ENCODE measurements at places on chromosomes 2 and 18.

DNA sequence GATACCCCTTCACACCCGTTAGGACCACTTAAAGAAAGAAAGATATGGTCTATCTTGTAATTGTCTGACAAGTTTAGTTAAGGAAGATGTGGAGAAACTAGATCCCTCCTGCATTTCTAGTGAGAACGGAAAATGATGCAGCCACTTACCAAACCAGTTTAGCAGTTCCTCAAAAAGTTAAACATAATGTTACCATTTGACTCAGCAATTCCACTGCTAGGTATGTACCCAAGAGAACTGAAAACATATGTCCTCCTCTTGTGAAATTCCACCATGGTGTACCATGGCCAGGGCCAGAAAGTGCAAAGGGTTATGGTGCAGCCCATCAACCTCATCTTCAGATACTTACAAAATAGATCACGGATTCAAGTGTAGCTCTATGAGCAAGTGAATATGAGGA is 79.0 kb upstream of the ID2 start:
- no peak for DNase-seq

DNA sequence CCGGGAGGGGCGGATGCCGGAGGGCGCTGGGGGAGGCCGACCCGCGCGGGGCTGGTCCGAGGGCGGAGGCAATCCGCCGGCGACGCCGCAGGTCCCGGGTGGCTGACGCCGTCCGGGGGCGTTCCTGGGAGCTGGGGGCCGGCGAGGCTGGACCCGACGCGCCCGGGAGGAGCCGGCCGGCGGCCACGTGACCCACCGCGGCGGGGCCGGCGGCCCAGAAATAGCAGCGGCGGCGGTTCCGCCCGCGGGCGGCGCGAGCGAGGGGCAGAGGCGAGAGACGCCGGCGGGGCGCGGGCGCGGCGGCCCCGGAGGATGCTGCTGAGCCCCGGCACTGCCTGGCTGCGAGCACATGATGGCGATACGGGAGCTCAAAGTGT is at the start of gene RAB31:
RAB31 (plus strand) TSS at position 245 of the 377 bp plus-strand sequence; CDS start at position 350, 105 bp downstream.
- no peak for DNase-seq

DNA sequence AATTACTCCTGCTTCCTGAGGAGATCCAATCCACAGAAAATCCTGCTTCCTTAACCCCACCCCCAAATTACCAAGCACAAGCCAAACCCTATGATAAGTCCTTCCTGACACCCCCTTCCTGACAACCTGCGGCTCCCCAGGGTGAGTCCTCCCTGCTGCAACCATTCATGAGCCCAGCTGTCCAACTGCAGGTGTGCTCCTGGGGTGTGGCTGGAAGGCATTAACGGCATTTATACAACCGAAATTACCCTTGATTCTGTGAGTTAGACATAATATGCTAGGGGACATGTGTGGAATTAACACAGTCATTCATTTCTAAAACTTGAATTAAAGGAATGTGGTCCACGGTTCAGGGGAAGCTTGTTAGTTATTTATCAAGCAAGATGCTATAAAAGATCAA is 119.0 kb upstream of the ALKAL2 start:
- no peak for DNase-seq

DNA sequence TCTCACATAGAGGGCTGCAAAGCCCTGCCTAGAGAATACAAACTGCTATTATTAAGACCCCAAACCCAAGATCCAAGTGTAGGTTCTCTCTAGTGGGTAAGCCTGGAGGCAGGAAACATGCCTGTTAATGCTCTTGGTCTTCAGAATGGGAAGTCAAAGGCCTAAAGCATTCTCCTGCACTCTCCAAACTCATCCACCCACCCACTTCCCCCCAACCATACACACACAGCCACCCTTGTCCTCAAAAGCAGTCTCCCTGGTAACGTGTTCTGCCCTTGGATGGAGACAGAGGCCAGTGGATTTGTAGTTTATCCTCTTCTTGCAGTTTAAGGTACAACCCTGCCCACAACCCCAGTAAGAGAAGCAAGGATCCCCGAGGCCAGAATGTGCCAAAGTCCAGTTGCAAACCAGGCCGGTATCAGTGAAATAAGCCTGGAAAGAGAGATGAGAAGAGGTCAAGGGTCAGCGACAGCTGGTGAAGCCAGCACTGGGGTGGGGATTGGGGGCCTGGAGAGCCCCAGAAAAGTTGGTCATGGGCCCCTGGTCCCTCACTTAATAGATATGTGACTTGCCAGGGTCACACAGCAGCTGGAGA is 23.0 kb downstream of the TMEM247 start:
- no peak for DNase-seq

DNA sequence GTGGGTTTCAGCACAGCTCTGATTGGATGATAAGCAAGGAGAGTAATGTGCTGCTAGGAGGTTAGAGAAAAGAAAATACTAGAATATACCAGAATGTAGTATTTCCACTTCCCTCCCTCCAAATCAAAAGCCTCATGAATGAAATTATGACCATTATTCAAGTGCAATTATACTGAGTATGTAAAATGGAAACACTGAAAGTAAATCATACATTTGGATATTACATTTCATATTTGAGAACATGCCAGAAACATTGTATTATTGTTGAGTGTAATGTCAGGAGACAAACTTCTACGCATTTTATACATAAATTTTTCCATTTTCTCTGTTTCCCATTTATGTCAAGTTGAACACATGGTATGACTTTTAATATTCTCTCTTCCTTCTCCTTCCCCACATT is 942 bp upstream of the CETN1 start:
- no peak for DNase-seq

GRCh38 chr2:204654669-204655068 is 109.4 kb downstream of the PARD3B start:
- DNase-seq = no peak

DNA sequence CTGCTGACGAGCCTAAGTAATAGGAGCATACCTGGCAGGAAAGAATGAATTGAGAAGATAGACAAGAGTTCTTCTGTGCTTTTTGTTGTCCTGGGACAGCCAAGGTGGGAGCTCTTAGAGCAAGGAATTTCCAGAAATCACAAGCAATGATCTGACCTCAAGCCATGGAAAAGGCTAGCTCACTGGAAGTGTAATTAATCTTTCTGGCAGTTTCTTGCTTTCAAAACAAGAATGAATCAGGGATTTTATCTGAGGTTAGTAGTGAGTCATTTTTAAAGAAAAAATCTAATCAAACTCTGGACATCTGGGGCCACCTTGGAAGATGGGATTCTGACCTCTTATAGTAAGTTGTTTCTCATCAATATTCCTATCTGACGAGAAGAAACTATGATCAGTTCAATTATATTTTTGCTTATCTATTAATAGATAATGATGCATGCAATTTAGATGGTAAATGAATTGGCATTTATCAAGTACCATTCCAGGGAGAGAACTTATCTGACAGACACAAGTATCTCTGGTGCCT is 98.0 kb downstream of the ADCYAP1 start:
- no peak for DNase-seq

DNA sequence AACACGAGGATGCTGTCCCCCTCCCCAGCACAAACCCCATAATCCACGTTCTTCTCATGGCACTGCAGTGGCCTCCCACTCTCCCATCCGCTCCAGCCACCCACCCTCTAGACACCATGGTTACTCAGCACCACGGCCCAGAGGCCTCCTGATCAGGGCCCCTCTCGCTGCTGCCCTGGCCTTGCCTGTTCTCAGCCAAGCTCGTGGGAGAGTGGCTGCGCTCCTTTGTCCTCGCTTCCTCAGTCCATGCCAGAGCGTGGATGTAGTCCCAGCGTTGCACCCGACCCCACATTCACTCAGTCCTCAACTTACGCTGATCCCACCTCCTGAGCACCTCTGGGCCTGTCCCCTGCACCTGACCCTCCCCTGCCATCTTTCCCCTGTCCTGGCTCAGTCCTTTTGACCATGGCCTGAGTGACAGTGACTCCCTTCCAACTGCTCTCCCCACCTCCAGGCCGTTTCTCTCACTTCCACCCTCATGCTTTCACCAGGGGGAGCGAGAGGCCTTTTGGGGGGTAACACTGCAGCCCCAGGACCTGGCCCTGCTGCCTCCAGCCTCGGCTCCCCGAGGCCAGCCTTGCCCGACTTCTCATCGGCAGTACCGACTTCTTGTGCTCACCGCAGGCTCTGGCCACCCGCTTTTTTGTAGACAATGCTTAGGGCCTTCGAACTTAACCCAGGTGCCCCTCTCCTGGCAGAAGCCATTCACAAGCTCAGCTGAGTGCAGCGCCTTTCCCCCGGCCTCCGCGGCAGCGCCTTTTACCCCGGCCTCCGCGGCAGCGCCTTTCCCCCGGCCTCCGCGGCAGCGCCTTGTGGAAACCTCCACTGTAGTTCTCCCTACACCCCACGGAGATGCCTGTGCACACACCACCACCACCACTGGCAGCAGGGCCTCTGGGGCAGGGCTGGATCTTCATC is 131.4 kb downstream of the CLIP4 start:
- DNase-seq = no peak

GRCh38 chr2:144414324-144414845 is 105.5 kb downstream of the ZEB2 start:
- DNase-seq = no peak

DNA sequence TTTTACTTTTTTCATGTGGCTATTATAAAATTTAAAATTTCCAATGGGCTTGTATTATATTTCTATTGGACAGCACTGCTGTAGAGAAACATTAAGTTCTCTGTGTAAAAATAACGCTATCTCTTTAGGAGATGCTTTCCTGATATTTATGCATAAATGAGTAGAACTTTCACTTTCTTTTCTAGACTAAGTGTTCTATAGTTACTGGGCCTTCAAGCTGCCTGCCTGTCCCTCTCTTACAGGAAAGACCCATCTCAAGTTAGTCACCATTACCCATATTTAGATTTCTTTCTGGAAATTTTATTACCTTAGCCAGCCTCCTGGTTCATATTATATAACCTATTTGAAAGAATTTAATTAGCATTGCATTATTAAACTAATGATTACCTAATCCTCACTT is 4.8 kb downstream of the ITGA4 start:
- no peak for DNase-seq

- DNase-seq = no peak
These were observed 85.8 kb downstream of the TCF4 start for GRCh38 chr18:55501982-55502710.

GRCh38 chr2:112924821-112925220 is 13.9 kb downstream of the IL37 start:
- DNase-seq = no peak

DNA sequence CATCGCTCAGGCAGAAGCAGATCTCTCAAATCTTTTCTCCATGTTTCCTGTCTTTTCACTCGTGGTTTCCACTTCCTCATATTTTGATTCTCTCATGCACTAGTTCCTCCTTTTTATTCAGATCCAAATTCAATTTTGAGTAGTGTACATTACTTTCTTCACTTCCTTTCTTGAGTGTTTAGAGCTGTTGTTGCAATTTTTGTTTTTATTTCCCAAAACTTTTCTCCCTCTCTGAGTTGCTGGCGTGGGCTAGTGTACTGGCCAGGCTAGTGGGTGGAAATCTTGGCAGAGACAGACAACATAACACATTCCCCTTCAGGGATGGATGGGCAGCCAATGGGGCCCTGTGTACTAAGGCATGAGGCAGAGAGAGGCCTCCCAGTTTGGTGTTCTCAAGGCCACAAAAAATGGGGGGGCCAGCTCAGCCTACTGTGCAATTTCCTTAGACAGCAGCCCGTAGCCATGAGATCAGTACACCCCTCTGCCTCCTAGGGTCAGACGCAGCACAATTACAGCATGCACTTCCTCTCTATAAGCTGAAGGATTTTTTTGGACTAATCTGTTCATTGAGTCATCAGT is 145.1 kb upstream of the PID1 start:
- DNase-seq = no peak

DNA sequence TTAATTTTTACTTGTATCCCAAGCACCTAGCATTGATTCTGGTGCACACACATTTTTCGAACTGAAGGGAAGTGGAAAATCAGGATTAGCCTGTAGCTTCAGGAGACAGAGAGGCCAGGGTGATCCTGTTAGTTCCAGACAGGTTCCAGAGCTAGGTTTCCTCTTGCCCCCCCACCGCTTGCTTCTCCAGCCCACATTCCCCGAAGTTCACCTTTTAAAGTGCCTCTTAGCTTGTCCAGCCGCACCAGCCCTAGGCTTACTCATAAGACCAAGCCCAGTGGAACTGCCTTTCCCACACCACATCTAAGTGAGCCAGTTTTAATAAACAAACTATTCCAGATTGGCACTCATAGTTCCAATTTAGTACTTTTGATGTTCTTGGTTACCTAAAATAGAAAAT is 898.6 kb upstream of the KLHL29 start:
- DNase-seq = no peak

DNA sequence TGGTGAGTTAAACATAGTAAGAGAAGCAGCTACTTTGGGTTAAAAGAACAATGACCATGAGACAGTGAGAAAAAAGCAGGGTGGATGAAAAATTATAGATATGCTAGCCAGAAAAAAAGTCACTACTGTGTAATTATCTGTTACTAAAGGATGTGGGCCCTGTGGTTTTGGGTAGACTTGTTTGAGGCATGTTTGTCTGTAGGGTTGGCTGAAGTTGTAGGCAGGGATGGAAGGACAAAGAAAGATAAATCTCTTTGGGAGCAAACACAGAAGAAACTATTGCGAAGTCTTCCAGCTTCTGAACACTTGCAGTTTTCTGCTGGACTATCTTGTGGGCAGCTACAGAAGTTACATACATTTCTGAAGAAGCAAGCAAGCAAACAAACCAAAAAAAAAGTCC is 28.2 kb downstream of the RND3 start:
- no peak for DNase-seq

DNA sequence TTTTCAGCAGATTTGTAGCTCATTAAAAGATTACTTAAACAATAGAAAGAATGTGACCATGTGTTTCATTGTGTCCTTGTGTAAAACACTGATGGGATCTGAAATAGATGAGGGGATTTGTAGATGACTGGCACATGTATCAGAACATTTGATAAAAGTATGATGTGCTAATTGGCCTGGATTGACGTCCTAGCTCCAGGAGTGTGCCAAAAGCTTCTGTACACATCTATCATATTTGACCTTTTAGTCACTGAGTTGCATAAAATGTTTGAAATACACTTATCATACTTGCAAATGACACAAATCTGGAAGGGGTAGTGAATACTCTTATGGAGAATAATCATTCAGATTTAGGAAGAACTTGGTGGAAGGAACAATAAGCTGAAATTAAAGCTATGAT is 778.5 kb downstream of the ERBB4 start:
- no peak for DNase-seq

- no peak for DNase-seq
These were observed 840.4 kb downstream of the CPS1 start for GRCh38 chr2:211396815-211397214.

DNA sequence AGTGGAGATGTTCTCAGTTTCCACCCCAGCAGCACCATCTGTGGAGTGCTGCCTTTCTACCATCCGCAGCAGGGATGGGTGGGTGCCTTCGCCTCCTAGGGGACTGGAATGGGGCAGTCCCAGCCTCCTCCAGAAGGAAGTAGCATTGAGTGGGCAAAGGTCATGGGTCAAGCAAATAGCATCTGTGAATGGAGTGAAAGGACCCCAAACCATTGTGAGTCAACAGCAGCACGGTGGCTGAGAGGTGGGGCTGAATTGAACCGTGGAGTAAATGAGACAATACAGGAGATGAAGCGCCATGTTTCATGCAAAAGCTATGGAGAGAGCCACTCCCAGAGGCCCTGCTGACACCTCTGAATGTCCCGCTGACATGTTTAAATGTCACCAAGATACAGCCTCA is 9.7 kb downstream of the GPR55 start:
- DNase-seq = no peak

Measured in stimulated activated CD8-positive, alpha-beta memory T cell treated with anti-CD3 and anti-CD28 coated beads, Interleukin-7, amount 100 ng/mL, for 1 hour (primary cell).